OCI-M1 (cell line): ENCODE measurements at places on chromosomes 12 and 14.
A peak's percentile ranks its signal among the peaks of the same experiment; 100 is the strongest.

- peak; percentile 38 for DNase-seq
These were observed 63.4 kb upstream of the KITLG start for GRCh38 chr12:88643685-88644084.

DNA sequence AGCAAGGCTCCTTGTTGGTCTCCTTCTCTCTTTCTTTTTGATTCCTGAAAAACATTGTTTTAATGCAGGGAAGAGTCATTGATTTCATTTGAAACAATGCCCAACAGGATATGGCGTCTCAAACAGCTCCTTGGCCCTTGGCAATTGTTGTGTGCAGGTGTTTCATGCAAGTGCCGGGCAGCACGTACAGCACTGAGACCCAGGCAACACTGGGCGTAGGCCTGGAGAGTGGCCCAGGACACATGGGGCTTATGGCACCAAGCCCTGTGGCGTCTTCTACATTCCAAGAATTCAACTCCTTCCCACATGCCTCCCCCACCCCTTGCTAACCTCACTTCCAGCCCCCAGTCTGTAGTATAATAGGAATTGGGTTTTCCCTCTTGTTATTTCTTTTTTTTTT is 230.4 kb downstream of the SPTSSA start:
- no peak for DNase-seq

- DNase-seq = no peak
These were observed 84.2 kb downstream of the PIWIL1 start for GRCh38 chr12:130421896-130422295.

- no peak for DNase-seq
These were observed 22.3 kb downstream of the LGR5 start for GRCh38 chr12:71461787-71462328.

DNA sequence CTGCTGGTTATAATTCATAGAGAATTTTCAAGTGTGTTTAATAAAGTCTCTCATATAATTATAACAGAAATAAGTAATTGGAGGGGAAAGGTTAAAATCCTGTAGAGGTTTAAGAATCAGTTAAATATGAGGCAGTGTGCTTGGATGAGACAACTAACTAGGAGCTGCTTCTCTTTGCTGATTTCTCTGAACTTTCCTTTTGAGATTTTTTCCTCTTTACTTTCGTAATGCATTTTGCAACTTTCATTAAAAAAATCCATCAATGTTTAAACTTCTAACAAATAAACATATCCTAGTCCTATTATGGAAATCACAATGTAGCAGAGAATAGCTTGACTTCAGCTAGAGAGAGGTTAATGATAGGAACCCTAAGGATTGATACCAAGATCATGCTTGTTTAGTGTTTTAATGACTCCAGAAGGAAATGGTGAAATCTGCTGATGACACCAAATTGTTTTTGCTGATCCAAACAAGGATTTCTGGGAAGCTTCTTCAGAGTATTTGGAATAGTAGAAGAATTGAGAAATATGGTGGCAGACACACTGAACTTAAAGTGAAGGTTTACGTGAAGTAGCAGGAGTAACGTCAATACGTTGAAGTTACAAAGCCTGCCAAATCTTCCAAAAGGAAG is 122.6 kb downstream of the RAD51B start:
- no peak for DNase-seq

- DNase-seq = no peak
These were observed 44.0 kb upstream of the CSRP2 start for GRCh38 chr12:76922866-76923265.

GRCh38 chr12:62785941-62786559 is 148.9 kb downstream of the PPM1H start:
- no peak for DNase-seq

- no peak for DNase-seq
These were observed 765 bp downstream of the TMEM120B start for GRCh38 chr12:121713257-121713777.

DNA sequence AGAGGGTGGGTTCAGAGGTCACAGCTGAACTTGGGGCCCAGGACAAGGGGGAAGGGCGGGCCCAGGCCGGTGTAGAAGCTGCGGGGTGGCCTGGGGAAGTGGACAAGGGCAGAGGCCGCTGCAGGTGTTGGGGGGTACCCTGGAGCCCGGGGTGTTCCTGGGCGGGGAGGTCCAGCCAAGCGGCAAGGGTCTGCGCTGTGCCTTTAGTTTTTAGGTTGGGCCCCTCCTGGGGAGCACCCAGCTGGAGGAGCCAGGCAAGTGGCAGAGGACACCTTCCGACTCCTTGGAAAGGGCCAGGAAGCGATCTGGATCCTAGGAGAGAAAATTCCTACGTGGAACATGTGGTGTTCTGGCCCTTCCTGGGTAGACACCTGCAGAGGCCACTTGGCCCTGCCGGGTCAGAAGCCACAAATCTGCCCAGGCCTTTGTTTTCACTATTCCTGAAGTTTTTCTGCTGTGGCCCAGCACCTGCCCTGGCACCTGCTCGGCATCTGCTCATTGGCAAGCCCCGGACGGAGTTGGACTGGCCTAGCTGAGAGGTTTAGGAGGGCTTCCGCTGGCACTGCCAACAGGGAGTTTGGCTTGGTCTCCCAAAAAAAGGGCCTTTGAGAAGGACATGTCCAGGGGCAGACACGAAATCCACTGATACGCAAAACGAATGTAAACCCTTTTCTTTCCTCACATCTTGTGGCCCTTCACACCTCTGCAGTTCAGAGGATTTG is 61.1 kb downstream of the SMUG1 start:
- no peak for DNase-seq

GRCh38 chr12:57213763-57214397 is 2.7 kb upstream of the NXPH4 start:
- no peak for DNase-seq

- DNase-seq = no peak
These were observed 18.8 kb upstream of the NR4A1 start for GRCh38 chr12:52032446-52032803.
